ENCODE measurements at places on chromosomes 2 and 18.

- no peak for DNase-seq
Observed at GRCh38 chr2:165655661-165656060, 138.4 kb downstream of the GALNT3 start.

- no peak for DNase-seq
Observed at GRCh38 chr2:119683713-119684443, 4.9 kb downstream of the TMEM177 start.

DNA sequence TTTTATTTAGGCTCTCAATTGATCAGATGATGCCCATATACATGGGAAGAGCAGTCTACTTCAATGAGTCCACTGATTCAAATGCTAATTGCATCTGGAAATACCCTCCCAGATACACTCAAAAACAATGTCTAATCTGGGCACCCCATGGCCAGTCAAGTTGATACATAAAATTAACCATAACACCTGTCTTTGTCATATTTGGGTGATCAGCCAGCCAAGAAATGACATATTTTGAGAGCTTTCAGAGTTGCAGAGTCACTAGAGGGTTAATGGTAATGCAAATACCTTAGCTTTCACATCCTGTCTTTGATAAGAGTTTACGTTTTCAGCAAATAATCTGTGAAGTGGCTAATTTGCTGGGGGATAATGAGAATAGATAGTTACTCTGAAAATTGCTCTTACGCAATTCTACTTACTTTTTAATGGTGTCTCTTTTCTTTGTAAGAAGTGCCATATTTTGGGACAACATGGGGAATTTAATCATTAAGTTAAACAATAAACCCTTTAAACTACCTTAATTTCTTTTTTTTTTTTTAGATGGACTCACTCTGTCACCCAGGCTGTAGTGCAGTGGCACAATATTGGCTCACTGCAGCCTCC lies 49.1 kb downstream of the CCDC195 start:
- no peak for DNase-seq

- DNase-seq = no peak
Observed at GRCh38 chr2:165471349-165471950, 2.0 kb downstream of the CSRNP3 start.
